ENCODE measurements at places on chromosomes 4 and X. TPM values are rescaled to one million over a fixed set of nuclear protein-coding genes. Genes with fewer than 3 reads are reported as not detected.

Gene STS
- 2.8 TPM for total RNA-seq

Gene CPE
- not detected for total RNA-seq

Gene STPG2
- total RNA-seq = 0.23 TPM

Gene C4orf50
- 1.8 TPM for total RNA-seq

Gene MAGEC2
- not detected for total RNA-seq

All from natural killer cell (primary cell).